Activated CD4-positive, alpha-beta T cell treated with anti-CD3 and anti-CD28 coated beads, Interleukin-2, amount 50 U/mL, for 1 hour (primary cell): ENCODE measurements at places on chromosomes 3 and 15.
A peak's percentile ranks its signal among the peaks of the same experiment; 100 is the strongest.

- no peak for DNase-seq
These were observed 270.3 kb downstream of the RYR3 start for GRCh38 chr15:33581032-33581431.

GRCh38 chr15:55715355-55716076, 27.4 kb downstream of the PRTG start:
- no peak for DNase-seq

DNA sequence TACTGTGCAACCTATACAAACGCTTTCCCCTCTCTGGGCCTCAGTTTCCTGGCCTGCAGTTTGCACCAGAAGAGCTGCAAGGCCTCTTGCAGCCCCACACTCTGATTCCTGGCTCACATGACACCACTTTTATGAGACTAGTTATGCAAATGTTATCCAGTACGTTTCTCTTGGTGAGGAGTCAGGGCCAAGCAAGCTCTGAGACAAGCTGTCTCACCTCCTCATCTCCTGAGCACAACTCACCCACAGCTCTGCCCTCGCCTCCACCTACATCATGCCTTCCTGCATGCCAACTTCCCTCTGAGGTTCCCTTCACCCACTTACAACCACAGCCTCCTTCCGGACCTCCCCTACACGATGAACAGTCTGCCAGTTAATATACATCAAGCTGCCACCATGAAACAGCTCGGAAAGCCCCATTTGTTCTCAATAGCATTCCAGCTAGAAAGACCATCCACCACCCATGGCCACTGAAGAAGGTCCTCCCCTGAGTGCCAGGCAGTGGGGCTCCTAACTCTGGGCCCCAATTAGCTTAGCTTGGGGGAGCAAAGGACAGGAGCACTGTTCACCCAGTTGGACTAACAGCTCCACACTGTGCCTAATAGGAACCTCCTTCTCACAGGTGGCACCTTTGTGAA, 25.0 kb downstream of the CRYGS start:
- peak; percentile 60 for DNase-seq

DNA sequence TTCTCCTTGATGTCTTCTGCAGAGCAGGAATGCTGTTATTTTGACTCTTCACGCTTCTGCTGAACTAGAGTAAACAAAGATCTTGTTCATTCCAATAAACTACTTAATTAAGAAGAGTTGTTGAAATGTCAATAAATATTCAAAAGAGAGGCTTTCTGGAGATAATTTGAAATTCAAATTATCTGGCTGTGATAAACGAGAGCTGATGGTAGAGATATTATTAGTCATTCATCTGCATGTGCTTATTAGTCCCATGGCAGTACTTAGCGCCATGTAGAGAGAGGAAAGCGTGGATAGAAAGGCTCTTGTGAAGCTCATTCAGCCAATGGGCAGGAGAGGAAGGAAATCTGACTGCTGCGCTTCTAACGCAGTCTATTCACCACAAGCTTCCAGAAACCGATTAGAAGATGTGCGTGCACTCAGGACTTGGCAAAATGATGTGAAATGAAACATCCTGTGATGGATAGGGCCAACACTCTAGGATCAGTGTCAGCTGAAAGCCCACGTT, 251.1 kb downstream of the GABRB3 start:
- DNase-seq: no peak

DNA sequence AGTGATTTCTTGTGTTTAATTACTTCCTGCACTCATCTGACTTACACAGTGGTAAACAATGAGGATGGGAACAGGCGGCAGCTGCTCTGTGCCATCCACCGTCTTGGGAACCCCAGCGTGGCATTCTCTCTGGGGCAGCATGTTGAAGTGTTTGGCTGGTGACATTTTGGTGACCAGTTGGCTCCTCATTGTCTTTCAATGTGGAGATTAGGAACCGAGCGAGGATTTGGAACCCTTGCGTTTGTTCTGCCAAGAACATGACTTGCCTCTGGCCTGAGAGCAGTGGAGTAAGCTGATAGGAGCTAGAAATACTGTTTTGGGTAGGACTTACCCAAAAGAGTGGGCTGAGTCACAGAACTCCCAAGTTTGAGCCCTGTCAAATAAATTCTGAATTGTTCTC, 88.8 kb downstream of the IGF1R start:
- no peak for DNase-seq

- peak; percentile 1 for DNase-seq
These were observed 170.5 kb upstream of the PROK2 start for GRCh38 chr3:71955240-71956068.

- DNase-seq: no peak
These were observed 148.6 kb downstream of the MEIS2 start for GRCh38 chr15:36951731-36952247.

DNA sequence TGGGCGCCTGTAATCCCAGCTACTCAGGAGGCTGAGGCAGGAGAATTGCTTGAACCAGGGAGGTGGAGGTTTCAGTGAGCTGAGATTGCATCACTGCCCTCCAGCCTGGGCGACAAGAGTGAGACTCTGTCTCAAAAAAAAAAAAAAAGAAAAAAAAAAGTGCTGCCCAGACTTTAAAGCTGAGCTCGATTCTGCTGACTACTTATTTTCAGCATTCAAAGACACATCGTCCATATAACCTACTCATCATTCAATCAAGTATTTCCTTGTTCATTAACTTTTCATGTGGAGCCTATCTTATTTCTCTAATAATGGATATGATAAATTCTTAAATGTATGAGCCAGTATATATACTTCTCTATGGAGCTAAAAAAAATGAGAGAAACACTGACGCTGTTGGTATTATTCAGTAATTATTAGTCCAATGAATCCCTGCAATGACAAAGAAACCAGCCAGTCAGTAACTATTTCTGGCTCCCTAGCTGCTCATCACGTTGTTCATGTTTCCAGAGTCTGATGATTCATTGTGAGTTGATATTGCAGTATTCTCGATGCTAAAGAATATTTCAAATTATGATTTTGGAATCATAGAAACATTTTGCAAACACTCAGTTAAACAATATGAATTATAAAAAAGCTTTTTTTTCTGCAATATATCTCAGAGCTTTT, 111.9 kb downstream of the RAP2B start:
- no peak for DNase-seq

DNA sequence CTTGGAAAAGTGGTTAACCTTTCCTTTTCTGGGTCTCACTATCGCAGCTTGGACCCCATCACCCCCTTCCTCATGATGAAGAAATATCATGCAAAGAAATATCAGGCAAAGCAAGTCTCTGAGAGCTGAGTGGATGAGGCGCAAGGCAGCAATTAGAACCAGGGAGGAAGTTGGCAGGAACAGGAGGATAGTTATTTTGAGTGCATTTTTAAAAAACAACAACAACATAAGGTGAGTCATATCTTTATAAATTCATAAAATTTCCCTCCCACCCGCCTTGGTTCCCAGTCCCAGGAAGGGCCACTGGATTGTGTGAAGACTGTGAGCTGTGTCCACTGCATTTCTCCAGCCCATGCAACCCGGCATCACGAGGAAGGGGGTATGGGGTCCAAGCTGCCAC, 316.9 kb upstream of the TLE3 start:
- no peak for DNase-seq
